GM03348 (cell line): ENCODE measurements at places on chromosomes 3 and 15.

DNA sequence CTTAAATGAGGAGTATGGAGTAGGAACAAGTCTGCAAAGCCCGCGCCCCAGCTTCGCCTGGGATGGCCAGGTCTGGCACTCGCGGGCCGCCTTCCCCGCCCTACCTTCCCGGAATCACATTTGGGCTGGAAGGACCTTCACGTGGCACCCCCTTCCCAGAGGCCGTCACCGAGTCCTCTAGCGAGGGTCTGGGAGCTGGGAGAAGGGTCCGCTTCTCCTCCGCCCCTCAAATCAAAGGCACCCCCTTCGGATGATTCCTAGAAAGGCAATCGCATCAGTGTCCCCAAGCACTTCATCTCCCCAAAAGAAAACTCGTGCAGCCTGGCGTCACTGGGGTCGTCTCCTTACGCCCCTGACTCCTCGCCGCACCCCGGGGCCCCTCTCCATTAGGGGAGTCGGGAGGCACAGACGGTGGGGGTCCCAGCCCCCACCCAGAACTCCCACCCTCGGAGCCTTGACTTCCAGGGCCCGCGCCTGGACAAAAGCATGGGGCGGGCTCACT lies 380 bp downstream of the MYLK start:
- peak; percentile 49 for DNase-seq

GRCh38 chr3:10228248-10228950 lies 19.9 kb upstream of the TATDN2 start:
- no peak for DNase-seq

DNA sequence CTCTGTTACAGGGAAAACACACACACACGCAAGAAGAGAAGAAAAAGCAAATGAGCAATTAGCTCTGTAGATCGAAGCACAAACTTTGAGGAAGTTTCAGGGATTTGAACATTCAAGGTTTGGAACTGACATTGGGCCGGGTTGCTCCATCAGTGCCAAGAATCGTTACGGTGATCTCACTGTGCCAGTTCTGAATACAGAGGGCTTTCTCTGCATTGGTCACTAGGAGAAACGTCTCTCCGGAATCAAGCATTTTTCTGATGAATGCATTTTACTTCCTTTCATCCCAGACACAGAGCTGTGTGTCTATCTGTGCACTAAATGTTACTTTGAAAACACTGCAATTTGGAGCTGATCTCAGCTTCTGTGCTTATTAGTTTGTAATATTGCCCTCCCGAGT lies 11.2 kb downstream of the HRH1 start:
- DNase-seq = no peak

GRCh38 chr3:29746163-29746760 lies 465.4 kb downstream of the RBMS3 start:
- no peak for DNase-seq

GRCh38 chr3:49673121-49673714 lies 933 bp upstream of the APEH start:
- no peak for DNase-seq

DNA sequence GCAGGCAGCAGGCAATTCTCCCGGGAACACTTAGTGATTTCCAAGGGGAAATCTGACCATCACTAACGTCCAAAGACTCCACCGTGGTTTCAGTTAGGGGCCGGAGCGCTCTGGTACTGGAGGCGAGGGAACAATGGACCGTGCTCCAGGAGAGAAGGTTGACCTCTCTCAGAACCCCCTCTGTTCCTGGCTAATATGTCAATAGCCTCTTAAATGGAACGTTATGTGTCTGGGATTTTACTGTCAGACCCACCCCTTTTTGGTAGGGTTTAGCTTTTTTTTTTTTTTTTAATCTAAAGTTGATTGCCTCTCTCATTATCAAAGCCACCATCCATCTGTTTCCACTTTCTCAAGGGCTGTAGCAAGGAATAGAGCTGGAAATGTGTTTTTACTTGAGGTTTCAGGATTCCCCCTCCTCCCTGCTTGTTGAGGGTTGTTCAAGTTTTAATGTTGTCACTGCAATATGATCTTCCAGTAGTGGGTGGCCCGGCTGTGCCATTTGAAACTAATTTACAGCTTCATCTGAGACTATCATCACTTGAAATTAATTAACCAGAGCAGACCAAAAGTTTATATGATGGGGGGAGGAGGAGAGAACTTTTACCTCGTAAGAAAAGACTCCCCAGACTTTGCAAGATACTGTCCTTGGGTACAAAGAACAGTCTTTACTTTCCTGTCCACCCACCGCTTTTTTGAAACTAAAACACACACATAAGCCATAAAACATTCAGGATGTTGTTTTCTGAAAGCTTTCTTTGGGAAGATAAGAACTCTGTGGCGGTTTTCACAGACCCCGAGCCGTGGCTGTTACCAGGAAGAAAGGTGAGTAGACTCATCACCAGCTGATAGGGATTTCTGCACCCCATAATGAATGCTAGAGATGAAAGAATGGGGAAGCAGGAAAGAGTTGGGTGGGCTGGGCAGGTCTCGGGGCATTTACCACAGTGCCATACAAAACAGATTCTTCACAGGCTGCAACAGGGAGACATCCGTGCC lies 187.8 kb downstream of the UACA start:
- peak; percentile 45 for DNase-seq

DNA sequence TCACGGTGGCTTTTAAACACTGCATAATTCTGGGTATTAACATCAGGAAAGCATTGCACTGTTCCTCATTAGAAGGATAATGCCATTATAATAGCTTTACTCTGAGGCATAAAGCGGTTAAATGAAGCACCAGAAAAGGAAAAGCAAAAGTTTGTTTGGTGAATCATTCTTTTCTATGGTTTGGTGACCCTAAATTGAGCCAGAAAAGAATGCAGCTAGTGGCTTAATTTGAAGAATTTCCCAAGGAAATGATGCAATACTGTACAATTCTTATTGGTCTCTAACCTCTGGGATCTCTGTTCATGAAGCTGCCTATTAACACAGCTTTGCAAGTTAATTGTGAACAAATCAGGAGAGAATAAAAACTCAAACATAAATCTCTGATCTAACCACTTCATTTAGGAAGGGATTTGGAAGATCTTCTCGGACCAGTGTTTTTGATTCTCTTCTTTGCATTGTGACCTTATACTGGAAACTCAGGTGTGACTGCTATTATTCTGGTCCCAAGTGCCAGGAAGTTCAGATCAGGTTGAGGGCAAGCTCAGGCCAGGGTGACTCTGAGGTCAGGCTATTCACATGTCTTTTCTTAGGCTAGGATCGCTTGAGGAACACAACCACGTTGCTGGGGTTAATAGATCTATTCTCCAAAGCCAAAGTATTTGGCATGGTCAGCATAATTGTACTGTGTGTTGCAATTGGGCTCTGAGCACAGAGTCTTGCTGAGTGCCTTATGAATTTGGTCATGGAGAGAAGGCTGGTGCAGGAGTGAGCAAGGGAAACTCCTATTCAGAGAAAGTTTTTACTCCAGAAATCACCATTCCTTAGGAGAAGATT lies 11.3 kb upstream of the DLG1 start:
- peak; percentile 79 for DNase-seq

DNA sequence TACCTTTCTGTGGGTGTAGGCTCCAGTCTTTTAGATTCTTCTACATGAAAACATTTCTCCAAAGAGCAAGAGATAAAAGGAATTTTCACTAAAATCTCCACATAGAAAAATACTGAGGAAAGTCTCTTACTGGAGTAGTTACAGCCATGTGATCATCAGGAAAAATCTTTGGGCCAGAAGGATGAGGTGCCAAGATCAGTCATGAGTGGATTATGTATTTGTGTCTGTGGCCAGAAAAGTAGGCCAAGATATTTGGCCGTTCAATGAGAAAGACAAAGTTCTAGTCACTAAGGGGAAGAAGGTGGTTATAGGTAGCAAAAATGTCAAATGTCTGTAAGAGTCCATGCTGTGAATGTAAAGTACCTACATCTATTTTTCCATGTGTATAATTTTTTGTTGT lies 339.3 kb downstream of the NSUN3 start:
- no peak for DNase-seq

GRCh38 chr3:182092662-182093262 lies 381.0 kb downstream of the SOX2 start:
- no peak for DNase-seq

DNA sequence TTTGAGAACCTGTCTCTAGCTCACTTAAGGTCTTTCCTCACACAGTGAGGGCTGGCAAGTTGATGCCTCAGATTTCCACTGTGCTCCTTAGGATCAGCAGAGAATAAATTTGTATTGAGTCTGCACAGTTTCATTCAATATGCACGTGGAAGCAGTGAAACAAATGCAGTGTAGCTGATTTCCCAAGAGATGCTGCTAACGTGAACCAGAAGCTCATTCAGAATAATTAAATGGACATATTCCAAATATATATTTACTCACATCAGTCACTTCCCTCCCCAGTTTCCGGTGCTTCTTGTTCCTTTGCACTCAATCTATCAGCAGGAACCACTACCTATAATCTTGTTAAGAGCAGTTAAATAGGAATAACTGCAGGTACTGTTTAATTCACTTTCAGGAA lies 86.1 kb downstream of the UNC13C start:
- no peak for DNase-seq

DNA sequence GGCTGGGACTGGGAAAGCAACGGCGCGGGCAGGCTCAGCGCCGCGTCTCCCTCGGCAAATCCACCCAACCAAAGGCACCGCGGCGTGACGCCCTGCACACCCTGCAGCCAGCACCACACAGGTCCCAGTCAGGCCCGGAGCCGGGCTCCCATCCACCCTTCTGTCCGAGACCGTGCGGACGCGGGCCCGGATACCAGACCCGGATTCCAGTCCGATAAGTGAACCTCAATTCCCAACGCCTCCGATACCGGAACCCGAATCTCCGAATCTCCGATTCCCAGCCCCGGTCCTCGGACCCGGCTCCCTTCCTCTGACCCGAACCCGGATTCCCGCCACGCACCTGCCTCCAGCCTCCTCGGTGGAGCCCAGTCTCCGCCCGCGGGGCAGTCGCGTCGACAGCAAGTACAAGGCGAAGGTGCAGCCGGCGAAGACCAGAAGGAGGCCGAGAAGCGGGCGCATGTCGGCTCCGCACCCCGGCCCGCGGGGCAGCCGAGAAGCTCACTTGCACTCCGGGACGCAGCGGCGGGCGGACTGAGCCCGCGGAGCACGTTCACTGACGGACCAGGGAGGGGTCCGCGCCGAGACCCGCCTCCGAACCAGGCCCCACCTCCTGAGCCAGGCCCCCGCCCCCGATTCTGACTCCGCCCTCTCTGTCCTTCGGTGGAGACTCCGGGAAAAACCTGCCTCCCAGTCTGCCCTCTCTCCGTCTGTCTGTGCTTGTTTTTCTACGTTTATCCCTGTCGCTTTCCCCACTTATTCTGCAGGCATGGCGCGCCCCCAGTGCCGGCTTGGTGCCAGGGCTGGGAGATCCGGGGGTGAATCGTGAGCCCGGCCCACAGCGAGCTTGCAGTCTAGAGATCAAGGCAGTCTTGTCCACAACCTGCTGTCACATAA lies at the start of gene TMEM41A:
TSS of gene TMEM41A (minus strand) at position 533 of the 894 bp plus-strand sequence. CDS start at position 459, 74 bp downstream.
- peak; percentile 99 for DNase-seq

- peak; percentile 52 for DNase-seq
Observed at GRCh38 chr3:62622553-62623174, 249.3 kb upstream of the FEZF2 start.

GRCh38 chr15:89822026-89822425 lies 7.4 kb upstream of the ANPEP start:
- no peak for DNase-seq

DNA sequence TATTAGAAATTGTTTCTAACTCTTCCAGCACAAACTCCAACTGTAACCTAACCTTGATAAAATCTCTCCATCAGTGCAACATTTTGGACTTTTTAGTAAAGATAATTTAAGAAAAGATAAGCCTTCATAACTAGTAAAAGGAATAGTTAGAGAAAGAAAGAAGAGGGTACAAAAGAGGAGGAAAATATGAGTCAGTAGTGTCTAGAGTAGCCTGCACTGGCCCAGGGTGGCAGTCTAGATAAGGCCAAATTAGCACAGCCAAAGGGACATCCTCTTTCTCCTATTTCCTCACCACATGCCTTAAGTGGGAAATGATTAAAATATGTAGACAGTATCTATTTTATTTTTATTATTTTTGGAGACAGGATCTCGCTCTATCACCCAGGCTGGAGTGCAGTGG lies 3.7 kb downstream of the PROS1 start:
- no peak for DNase-seq

- DNase-seq = no peak
Observed at GRCh38 chr3:71380096-71380495, 203.4 kb downstream of the FOXP1 start.

- no peak for DNase-seq
Observed at GRCh38 chr3:4963669-4964570, 15.3 kb upstream of the BHLHE40 start.

DNA sequence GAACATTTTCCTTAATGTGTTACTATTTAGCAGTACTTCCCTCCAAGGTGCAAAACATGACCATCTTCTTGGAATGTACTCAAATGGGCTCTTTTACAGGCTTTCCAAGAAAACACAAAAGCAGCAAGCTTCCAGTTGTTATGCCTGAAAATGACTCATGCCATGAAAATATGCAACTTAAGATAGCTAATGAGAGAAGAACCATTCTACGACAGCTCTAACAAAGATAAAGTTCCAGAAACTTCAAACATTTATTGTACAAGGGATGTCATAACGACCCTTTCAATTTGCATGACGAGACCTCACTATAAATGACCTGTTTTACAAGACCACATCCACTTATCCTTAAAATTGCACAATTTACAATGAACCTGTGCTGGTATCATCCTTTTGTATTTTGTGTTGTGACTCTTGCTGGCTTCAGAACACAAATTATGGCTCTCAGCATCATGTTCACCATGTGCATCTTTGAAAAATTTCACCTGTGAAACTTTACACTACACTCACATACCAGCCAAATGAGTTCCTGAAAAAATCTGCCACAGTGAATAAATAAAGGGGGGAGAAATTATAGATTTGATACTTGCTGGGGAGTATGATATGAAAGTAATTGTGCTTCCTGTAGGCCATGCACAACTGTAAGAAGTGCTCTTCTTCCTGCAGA lies 433.7 kb downstream of the MAGI1 start:
- peak; percentile 60 for DNase-seq

DNA sequence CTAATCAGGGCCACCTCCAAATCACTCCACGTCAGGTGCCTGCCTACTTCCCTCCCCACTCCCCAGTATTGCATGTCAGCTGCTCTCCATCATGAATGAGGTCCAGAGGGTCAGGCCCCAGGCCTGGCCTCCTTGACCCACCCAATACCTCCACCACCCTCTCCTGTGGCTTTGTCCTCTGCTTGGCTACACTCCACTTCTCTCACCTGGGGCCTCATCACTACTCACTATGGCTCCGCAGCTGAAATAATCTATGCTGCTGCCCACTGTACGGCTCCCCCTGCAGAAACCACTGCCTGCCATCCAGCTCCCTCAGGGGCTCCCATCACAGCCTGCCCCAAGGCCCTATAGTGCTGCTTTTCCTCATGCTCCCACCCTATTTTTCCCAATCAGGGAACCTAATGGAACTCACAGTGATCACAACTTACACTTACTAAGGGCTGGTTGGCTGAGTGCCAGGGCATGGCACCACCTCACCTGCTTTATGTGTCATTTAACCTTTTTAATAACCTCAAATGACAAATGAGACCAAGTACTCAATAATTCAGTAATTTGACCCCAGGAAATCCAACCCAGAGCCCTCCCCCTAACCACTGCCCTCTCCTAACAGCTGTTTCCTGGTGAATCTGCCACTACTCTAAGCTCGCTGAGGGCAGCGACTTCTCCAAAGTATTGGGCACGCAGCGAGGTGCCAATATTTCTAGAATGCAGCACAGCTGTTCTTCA lies 2.3 kb downstream of the GORASP1 start:
- DNase-seq = no peak
